ENCODE measurements at places on chromosomes 2 and 18. TPM values are rescaled to one million over a fixed set of nuclear protein-coding genes. Genes with fewer than 3 reads are reported as not detected.

- no peaks in the 10 kb centered on the region for H3K36me3 ChIP-seq
- no peaks in the 10 kb centered on the region for H3K4me1 ChIP-seq
- H3K4me3 ChIP-seq, result no peak overlapping the region
- H3K27me3 ChIP-seq, result no peaks in the 10 kb centered on the region
- no peak for DNase-seq
- no peak overlapping the region for H3K27ac ChIP-seq
Observed at GRCh38 chr2:119122663-119123062, 35.9 kb downstream of the C1QL2 start.

- H3K27me3 ChIP-seq, result no peaks in the 10 kb centered on the region
- DNase-seq, result no peak
- no peak overlapping the region for H3K4me3 ChIP-seq
- H3K36me3 ChIP-seq, result no peaks in the 10 kb centered on the region
Observed at GRCh38 chr2:154198866-154199265, 327.1 kb downstream of the GALNT13 start.

- no peak for DNase-seq
- no peaks in the 10 kb centered on the region for H3K4me1 ChIP-seq
Observed at GRCh38 chr2:72378753-72379348, 231.2 kb upstream of the CYP26B1 start.

- no peak overlapping the region for H3K4me3 ChIP-seq
- H3K27me3 ChIP-seq, result no peaks in the 10 kb centered on the region
- no peak overlapping the region for H3K27ac ChIP-seq
- no peaks in the 10 kb centered on the region for H3K36me3 ChIP-seq
- no peak for DNase-seq
Observed at GRCh38 chr2:120466704-120467054, 120.7 kb downstream of the INHBB start.

IL1R1 gene
- 95.9 TPM for total RNA-seq
